Ecto neural progenitor cell (in vitro differentiated cells): ENCODE measurements at places on chromosomes 12 and 14.

DNA sequence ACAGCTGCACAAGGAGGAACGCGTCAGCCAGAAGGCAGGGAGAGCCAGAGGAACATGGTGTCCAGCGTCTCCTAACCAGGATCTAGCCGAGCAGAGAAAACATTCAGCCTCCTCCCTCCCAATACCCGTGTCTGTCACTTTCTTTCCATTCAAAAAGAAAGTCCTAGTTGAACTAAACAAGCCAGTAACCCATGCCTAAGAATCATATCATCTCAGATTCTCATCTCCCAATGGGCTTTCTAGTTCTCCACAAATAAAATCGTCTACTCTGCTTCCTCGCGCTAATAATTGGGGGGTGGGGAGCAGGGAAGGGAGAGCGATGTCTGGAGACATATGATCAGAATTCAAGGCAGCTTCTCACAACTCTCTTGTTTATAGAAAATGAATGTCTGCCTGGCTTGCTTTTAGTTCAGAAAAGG lies 7.4 kb downstream of the NKX2-1 start:
- DNase-seq: no peak

DNA sequence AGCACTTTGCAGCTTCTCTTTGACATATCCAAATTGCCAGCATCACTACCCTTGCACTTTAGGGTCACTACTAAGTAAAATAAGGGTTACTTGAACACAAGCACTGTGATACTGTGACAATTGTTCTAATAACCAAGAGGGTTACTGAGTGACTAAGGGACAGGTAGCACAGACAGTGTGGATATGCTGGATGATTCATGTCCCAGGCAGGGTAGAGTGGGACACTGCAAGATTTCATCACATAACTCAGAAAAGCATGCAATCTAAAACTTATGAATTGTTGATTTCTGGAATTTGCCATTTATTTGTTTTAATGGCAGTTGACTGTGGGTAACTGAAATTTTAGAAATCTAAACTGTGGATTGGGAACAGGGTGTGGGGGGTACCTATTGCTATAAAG lies 218.8 kb downstream of the KITLG start:
- DNase-seq: no peak

DNA sequence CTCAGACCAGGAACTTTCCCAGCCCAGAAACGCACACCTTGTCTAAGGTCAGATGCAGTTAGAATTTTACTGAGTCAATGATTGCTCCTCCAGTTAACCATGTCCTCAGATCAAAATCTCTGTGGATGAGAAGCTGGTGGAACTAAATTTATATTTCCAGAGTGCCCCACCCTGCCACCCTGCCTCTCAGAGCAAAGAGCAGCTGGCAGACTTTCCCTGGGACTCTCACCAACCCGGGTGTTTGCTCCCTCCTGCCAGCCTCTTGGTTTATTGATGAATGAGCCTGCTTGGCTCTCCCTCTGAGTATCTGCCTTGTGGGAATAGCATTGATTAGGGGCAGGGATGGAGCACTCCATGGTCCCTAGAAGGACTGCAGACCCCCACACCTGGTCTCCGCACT lies 5.9 kb upstream of the KRT1 start:
- no peak for DNase-seq

DNA sequence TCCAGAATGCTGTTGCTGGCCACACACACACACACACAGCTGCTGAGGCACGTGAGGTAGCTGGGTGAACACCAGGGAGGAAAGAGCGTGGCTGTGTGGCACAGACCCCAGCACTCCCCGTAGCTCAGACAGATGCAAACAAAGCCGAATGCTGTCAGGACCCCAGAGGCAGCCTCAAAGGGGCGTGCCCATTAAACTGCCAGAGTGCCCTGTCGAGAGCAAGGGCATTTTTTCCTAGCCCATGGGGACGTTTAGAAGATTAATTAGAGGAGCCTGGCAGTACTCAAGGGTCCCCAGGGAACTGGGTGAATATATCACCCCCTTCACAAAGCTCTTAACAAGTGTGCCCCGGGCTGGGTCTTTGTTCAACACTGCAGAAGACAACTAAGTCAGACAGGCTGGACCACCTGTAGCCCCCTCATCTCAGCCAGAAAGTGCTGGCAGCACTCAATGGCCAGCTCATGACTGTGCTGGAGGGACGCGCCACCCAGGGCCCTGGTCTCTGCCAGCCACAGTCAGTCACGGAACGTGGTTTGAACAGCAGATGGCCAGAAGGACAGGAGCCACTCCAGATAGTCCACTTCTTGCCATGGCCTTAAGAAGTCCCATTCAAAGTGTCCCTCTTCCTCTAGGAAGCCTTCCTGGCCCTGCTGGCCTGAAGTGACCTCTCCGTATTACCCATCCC lies 37.5 kb downstream of the TTC7B start:
- DNase-seq: peak; percentile 12

GRCh38 chr12:95882080-95882479 lies 23.3 kb downstream of the SNRPF start:
- DNase-seq: no peak

DNA sequence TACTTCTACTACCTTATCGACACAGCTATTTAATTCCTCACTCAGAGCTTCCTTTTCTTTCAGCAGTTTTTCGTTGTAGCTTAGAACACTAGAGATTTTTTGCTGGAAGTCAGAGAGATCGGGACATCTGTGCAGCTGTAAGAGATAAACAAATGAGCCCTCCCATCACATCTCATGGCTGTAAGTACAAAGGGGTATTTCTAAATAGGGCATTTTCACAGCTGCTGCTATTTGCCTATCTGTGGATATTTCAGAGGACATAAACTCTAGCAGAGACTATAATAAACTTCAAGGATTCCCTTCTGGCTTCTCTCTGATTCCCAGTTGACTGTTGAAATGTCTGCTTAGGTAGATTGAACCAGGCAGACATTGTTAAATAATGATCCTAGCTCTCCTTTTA lies 76.1 kb upstream of the SAV1 start:
- DNase-seq: no peak

- DNase-seq: no peak
Measured at GRCh38 chr12:42673535-42673934, 84.0 kb upstream of the PRICKLE1 start.

- DNase-seq: no peak
Measured at GRCh38 chr14:50410921-50411320, 14.2 kb upstream of the CDKL1 start.

DNA sequence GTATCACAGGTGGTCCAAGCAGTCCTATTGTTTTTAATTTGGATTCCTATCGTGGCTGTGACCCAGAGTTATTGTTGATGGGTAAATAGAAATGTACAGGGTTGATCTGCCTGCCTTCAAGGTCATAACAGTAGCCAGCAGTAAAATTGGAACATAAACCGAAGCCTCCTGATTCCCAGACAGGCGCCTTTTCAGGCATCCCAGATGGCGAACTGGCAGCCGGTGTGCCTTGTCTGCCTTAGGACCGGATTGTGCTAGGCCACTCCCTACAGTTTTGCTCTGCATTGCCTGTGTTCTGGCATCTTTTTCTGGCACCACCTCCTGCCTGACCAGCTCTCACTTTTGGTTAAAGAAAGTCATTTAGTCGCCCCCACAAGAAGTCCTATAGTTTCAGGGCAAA lies 22.2 kb downstream of the TMEM117 start:
- no peak for DNase-seq

DNA sequence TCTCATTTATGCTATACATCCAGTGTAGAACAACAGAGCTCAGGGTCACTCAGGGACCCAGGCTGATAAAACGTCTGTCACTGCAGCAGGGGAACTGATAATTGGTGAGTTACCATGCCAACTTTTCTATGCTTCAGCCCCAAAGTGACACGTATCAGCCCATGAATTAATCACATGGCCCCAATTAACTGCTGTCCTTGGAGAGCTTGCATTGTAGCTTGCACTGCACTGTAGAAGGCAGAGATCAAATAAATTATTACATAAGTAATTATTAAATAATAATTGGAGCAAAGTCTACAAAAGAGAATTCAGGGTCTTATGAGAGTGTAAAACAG lies 144.6 kb downstream of the SUDS3 start:
- no peak for DNase-seq

- no peak for DNase-seq
Measured at GRCh38 chr12:100266585-100266834, 369 bp downstream of the DEPDC4 start.

- DNase-seq: no peak
Measured at GRCh38 chr14:29687071-29687765, 240.4 kb downstream of the PRKD1 start.

GRCh38 chr12:90910958-90911357 lies 44.0 kb downstream of the CCER1 start:
- DNase-seq: no peak

GRCh38 chr12:51683763-51684357 lies 92.8 kb downstream of the SCN8A start:
- no peak for DNase-seq

DNA sequence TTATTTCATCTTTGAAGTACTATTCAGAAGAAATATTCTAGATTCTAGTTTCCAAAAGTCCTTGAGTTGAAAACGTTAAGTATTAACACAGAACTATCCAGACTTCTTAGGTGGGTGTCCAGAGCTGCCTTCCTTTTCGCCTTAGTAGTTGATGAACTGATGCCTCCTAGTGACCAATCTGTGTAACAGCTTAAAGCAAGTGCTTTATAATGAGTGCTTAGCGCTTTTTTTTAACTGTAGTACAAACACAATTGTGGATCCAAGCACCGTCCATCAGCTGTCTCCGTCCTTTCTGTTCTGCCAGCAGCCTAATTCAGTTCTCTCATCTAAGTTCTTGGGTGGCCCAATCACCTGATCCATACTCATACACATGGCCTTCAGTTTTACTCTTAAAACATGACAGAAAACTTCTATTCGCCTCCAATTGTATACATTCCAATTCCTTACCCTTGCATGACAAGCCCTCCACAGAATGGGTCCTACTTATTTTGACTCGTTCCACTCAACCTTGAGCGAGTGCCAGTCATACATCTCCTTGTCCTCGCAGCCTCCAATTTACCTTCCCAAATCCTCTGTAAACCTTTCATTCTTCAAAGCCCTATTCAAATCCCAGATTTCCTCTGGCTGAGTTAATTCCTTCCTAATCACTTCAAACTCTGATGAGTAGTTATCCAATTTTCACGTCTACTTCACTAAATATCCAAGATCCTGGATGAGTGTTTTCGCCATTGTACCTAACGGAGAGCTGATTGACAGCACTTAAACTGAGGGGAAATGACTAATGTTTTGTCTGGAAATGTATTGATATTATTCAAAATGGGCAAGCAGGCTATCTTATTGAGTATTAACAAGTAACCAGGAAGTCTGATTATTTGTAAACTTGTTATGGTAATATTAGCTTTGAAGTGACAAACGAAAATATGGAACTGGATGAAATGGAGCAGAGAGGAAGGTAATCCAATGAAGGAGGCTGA lies 5.8 kb upstream of the PHLDA1 start:
- no peak for DNase-seq

- DNase-seq: no peak
Measured at GRCh38 chr14:51022769-51023168, 72.1 kb downstream of the TRIM9 start.

DNA sequence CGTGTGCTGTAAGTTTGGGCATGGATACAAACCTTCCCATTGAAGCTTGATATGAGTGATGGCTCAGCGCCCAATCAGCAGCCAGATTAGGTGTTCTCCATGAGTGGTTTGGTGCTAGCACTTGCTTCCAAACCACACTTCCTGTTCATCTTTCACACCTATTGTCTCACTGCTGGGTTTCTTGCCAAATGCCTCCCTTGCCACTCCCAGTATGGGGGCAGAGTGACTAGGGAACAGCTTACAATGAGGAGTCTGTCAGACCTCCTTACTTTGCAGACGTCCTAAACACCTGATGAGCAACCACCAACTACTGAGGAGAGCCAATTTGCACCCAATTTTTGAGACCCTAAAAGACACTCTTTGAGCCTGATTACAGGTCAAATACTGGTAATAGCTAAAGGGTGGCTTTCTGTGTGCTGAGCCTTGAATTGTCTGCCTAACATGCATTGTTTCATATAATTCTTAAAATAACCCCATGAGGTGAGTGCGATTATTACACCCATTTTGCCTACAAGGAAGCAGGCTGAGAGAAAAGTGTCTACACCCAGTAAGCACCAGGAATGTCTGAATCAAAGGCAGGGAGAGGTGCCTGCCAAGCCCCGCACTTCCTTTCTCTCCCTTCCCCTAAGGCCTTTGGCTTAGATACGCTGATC lies 48.4 kb upstream of the FOS start:
- DNase-seq: no peak

GRCh38 chr12:69130064-69130463 lies 109.3 kb upstream of the CPSF6 start:
- no peak for DNase-seq

GRCh38 chr14:89349171-89350008 lies 67.6 kb downstream of the FOXN3 start:
- DNase-seq: peak; percentile 79

GRCh38 chr12:53750812-53751335 lies 905 bp downstream of the CISTR start:
- peak; percentile 74 for DNase-seq

DNA sequence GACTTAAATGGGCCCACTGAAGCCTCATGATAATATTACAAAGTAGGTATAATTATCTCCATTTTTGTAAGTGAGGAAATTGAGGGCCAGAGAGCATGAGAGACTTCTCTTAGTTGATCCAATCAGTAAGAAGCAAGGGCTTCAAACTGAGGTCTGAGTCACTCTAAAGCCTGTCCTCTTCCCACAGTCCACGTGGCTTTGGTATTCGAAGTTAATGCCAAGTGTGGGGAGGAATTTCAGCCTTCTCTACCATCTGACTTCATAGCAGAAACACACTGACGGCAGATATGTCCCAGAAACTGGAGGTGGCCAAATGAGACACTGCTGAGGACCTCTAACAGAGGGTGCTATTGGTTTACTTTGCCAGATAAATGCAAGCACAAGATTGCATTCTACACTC lies 114.4 kb upstream of the OVCH1 start:
- no peak for DNase-seq

- DNase-seq: no peak
Measured at GRCh38 chr14:54381821-54382220, 15.0 kb upstream of the CDKN3 start.

- DNase-seq: no peak
Measured at GRCh38 chr14:68761391-68761790, 31.5 kb downstream of the ZFP36L1 start.
